Fibroblast of upper back skin (primary cell): ENCODE measurements at places on chromosomes 1 and 21.
A peak's percentile ranks its signal among the peaks of the same experiment; 100 is the strongest.

GRCh38 chr21:45087022-45087823 lies 12.8 kb downstream of the ADARB1 start:
- peak; percentile 32 for DNase-seq

GRCh38 chr1:29753771-29754572 lies 517.6 kb downstream of the PTPRU start:
- no peak for DNase-seq

DNA sequence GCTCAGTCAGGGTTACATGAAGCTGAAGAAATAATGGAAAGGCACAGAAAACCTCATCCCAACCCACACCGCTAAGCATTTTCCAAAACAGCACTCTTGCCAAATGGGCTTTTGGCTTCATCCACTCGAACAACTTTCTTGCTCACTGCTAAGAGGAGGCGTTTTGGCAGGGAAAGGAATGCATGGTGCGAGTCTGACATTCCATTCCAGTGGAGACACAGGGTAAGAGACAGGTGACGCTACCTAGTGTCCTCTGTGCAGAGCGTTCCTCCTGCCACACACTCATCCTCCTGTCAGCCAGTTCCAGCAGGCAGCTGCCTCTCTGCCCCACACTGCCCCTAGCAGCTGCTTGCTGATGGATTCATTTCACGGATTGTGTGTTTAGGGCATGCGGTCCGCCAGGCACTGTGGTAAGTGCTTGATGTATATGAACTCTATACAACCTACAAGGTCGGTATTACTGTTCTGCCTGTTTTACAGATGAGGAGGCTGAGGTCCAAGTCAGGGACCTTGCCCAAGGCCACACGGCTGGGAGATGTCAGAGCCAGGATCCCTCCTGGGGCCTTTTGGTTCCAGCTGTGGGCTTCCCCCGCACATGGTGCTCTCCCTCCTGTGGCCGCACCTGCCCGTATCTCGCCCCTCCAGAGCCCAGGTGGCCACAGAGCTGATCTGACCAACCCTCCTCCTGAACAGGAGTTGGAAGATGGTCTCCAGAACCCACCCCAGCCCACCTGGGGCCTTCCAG lies 25.7 kb upstream of the BACE2 start:
- DNase-seq: peak; percentile 94

- DNase-seq: no peak
Observed at GRCh38 chr21:15804247-15805005, 74.6 kb downstream of the USP25 start.

- no peak for DNase-seq
Observed at GRCh38 chr1:59687081-59687480, 127.7 kb upstream of the HOOK1 start.

DNA sequence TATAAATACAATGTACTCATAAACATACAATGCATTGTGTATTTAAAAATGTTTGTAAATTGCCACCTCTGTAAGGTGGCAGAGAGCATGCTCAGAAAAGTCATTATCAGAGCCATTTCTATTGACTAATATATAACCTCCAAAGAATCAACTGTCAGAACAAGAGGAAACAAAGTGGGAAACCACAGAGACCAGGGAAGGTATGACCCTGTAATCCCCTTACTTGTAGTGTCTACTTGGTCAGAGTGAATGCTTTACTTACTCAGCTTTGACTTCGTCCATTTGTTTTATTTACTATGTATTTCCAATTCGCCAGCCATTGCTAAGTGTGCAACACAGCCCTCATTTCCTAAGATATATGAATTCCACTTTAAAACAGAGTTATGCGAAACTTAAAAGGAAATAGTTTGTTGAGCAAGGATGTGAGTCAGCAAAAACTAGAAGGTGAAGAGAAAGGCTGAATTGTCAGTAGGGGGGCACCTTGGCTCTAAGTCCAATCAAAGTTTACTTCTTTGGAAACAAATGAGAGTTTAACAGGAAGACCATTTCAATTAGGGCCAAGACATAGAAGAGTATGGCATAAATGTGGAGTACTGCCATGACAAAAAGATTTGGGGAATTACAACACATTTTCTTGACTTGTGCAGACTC lies 671.7 kb upstream of the PTBP2 start:
- no peak for DNase-seq
